ENCODE measurements at places on chromosomes 1 and 21.

GRCh38 chr1:203626910-203627246 is 246 bp downstream of the ATP2B4 start:
- no peak for DNase-seq

- no peak for DNase-seq
These were observed 8.1 kb upstream of the GBP5 start for GRCh38 chr1:89280766-89281165.

DNA sequence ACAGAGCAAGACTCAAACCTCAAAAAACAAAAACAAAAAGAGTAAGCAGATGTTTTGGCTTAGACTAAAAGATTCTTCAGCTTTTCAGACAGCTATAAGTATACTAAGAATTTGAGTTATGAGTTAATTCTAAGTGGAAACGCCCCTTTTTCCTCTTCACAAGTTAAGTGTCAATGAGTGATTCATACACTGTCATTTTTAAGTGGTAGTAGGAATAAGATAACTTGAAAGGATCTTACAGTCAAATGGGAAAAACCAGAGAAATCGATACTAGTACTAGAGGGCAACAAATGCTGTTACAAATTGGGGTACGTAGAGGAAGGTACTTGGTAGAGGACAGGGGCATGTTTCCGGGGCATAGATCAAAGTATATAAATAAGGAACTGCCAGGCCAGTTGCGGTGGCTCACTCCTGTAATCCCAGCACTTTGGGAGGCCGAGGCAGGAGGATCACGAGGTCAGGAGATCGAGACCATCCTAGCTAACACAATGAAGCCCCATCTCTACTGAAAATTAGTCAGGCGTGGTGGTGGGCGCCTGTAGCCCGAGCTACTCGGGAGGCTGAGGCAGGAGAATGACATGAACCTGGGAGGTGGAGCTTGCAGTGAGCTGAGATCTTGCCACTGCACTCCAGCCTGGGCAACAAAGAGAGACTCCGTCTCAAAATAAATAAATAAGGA is 7.4 kb downstream of the H3-3A start:
- no peak for DNase-seq

GRCh38 chr1:63906047-63906704 is 132.4 kb downstream of the ROR1 start:
- no peak for DNase-seq

Data from stimulated activated CD8-positive, alpha-beta memory T cell treated with anti-CD3 and anti-CD28 coated beads, Interleukin-15, amount 100 ng/mL, for 24 hours (primary cell).